CD4-positive, alpha-beta T cell (primary cell): ENCODE measurements at places on chromosomes 11 and 22. TPM values are rescaled to one million over a fixed set of nuclear protein-coding genes. Genes with fewer than 3 reads are reported as not detected.
A peak's percentile ranks its signal among the peaks of the same experiment; 100 is the strongest.

Gene ZP1
- 0.20 TPM for total RNA-seq

DNA sequence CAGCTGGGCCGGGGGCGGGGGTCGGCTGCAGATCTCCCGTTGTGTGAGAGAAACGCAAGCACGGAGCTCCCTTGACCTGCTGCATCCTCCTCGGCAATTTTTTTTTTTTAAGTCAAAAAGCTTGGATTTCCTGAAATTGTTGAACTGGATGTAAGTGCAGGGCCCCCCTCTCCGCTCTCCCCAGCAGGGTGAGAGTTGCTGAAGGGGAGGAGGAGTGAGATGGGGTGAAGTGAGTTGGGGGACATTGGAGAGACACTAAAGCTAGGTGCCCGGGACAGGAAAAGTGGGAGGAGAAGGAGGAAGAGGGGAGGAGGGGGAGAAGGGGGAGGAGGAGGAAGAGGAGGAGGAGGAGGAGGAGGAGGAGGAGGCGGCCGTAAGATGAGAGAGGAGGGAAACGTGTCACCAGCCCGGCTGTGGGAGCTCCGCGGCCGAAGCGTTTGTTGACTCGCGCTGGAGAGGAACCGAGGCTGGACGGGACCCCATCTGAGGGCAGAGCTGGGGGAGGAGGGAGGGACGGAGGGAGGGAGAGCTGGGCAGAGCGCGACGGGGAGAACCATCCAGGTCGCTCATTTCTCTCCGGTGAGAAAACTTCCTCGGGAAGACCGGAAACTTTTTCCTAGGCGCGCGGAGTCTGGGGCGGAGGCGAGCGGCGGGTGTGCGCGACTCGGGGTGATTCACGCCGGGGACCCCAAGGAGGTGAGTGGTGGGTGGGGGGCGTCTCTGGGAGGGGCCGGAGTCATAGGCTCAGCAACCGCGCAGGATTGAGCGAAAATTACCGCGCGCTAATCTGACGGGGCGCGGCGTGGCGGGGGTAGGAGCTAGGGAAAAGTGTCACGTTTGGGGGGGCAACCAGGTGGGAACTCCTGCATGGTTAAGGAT is 80.2 kb downstream of the PRR5L start:
- H3K27me3 ChIP-seq, result peaks cover 28% of the 10 kb centered on the region
- H3K4me3 ChIP-seq, result peak overlapping the region; percentile 78
- DNase-seq, result no peak
- H3K27ac ChIP-seq, result peak overlapping the region; percentile 23
- H3K4me1 ChIP-seq, result peaks cover 34% of the 10 kb centered on the region

DNA sequence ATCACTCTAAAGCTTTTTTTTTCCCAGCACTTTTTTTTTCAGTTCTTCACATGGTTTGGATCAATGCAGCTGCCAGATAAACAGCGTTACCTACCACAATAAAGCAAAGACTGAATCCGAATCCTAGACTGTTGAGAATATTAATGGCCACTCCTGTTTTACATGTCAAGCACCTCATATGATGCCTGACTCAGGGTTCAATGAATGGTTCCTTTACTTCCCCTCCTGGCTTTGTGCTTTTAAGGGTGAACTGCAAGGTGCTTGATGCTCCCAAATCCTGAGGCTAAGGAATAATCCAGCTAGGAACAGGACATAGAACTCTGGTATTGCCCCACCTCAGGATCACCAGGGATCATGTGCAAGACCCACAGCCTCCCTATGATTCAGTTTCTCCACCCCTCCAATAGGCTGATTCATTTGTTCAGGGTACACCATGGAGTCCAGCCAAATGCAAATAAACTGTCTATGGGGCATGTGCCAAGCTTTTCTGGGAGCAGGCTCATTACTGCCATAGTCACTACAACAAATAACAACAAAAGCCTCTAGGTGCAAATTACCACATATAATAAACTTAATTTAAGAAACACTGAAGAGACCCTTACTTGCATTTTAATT is 104.3 kb downstream of the GAB2 start:
- no peak overlapping the region for H3K27ac ChIP-seq
- H3K4me1 ChIP-seq, result no peaks in the 10 kb centered on the region
- H3K27me3 ChIP-seq, result no peaks in the 10 kb centered on the region
- no peaks in the 10 kb centered on the region for H3K36me3 ChIP-seq

GRCh38 chr11:4191031-4191571 is 96.5 kb downstream of the RRM1 start:
- H3K27me3 ChIP-seq, result no peaks in the 10 kb centered on the region
- no peak overlapping the region for H3K27ac ChIP-seq
- H3K36me3 ChIP-seq, result no peaks in the 10 kb centered on the region

Gene APOBEC3H
- total RNA-seq, result 0.67 TPM

GRCh38 chr22:44359496-44360110 is 46.9 kb upstream of the SHISAL1 start:
- no peaks in the 10 kb centered on the region for H3K4me1 ChIP-seq
- H3K36me3 ChIP-seq, result no peaks in the 10 kb centered on the region
- H3K4me3 ChIP-seq, result no peak overlapping the region
- H3K27me3 ChIP-seq, result peaks cover 8% of the 10 kb centered on the region
- H3K27ac ChIP-seq, result no peak overlapping the region
- DNase-seq, result no peak

GRCh38 chr11:32881286-32881685 is 11.3 kb upstream of the QSER1 start:
- H3K36me3 ChIP-seq, result no peaks in the 10 kb centered on the region
- no peaks in the 10 kb centered on the region for H3K27me3 ChIP-seq
- no peaks in the 10 kb centered on the region for H3K4me1 ChIP-seq

DNA sequence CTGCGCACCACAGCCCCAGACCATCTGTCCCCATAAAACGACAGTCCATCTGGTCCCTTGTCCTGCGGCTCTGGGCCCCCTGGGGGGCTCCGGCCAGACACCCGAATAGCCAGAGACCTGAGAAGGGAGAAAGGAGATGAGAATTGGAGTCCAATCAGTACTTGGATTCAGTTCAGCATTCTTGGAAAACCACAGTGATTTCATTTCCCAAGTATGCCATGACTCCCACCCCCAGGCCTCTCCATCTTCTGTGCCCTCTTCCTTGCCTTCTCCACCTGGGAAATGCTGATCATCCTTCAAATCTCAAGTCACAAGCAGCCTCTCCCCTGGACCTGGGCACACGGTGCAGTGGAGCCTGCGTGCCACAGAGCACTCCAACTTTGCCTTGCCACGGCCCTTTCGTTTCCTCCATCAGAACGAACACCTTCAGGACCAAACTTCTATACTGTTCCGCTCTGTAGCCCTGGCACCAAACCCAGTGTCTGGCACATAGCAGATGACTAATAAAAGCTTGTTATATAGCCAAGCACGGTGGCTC is 10.9 kb upstream of the MFNG start:
- H3K36me3 ChIP-seq, result no peaks in the 10 kb centered on the region
- no peak overlapping the region for H3K4me3 ChIP-seq
- peaks cover 37% of the 10 kb centered on the region for H3K4me1 ChIP-seq
- no peak for DNase-seq

Gene MUC15
- not detected for total RNA-seq

DNA sequence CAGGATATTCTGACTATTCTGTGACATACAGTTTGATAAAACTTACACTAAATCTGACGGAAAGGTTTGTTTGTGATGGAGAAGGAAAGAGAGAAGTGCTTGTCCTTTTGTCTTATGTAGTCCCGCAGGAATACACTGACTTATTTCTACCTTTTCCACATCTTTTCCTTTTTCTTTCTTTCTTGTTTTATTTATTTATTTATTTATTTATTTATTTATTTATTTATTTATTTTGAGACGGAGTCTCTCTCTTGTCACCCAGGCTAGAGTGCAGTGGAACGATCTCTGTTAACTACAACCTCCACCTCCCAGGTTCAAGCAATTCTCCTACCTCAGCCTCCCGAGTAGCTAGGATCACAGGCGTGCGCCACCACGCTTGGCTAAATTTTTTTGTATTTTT is 31.0 kb upstream of the OR10G7 start:
- peaks cover 14% of the 10 kb centered on the region for H3K4me1 ChIP-seq
- DNase-seq, result no peak
- no peak overlapping the region for H3K27ac ChIP-seq
- H3K4me3 ChIP-seq, result no peak overlapping the region

Gene APOA5
- not detected for total RNA-seq

- H3K36me3 ChIP-seq, result no peaks in the 10 kb centered on the region
- no peak overlapping the region for H3K4me3 ChIP-seq
- no peaks in the 10 kb centered on the region for H3K27me3 ChIP-seq
- H3K27ac ChIP-seq, result no peak overlapping the region
- DNase-seq, result no peak
Observed at GRCh38 chr22:42770941-42771647, 50.4 kb upstream of the A4GALT start.

GRCh38 chr11:122981388-122982264 is at the start of gene BSX:
TSS of gene BSX (minus strand) at chr11:122981834. CDS start at chr11:122981671, 163 bp downstream.
- H3K27me3 ChIP-seq, result peaks cover 97% of the 10 kb centered on the region
- no peak within 1 kb of the TSS for H3K27ac ChIP-seq
- DNase-seq, result peak; percentile 41
- no peaks in the 10 kb centered on the region for H3K36me3 ChIP-seq
- H3K4me3 ChIP-seq, result no peak within 1 kb of the TSS

- no peak for DNase-seq
- no peak overlapping the region for H3K27ac ChIP-seq
- H3K4me3 ChIP-seq, result no peak overlapping the region
- no peaks in the 10 kb centered on the region for H3K4me1 ChIP-seq
- H3K27me3 ChIP-seq, result no peaks in the 10 kb centered on the region
Observed at GRCh38 chr11:17985517-17985916, 27.3 kb downstream of the SERGEF start.

DNA sequence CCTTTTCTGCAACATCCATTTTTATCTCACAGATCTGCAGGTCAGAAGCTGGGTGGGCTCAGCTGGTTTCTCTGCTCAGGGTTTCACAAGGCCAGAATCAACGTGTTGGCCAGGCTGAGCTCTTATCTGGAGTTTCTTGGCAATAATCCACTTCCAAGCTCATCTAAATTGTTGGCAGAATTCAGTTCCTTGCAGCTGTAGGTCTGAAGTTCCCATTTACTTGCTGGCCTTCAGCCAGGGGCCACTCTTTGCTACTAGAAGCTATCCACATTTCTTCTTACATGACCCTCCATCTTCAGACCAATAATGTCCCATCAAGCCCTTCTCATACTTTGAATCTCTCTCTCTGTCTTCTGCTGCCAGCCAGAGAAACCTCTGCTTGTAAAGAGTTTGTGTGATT is 103.5 kb downstream of the WNT11 start:
- H3K27ac ChIP-seq, result no peak overlapping the region
- H3K27me3 ChIP-seq, result no peaks in the 10 kb centered on the region
- no peaks in the 10 kb centered on the region for H3K36me3 ChIP-seq
- H3K4me3 ChIP-seq, result no peak overlapping the region
- no peaks in the 10 kb centered on the region for H3K4me1 ChIP-seq
- no peak for DNase-seq

DNA sequence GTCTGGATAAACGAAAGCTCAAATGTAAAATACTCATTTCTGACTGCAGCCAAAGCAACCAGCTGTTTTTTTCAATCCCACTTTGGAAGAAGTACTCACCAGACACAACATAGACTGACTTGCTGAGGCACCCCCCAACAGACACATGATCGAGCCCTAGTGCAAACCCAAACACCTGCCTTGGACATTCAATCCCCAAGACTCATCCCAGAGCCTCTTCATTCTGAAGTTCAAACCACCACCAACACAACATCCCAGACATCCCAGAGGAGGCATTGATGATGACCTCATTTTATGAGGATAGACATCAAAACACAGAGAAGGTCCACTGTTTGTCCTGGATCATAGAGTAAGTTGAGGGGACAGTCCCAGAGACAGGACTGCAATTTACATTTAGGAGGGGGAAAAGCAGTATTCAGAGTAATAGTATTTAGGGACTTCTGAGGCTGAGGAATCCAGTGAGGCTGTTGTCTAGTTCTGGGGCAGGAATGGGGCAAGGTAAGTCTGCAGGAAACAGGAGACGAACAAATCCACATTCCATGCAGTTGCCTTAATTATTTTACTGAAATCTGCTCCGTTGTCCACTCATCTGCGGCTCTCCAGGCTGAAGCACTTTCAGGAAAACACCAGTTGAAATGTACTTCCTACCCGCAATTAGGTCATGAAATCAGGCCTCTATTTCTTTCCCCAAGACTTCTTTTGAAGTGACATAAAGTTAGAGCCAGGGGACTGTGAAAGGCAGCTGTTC is 54.8 kb downstream of the CLPB start:
- no peaks in the 10 kb centered on the region for H3K4me1 ChIP-seq
- H3K27me3 ChIP-seq, result no peaks in the 10 kb centered on the region
- DNase-seq, result no peak
- peaks cover 10% of the 10 kb centered on the region for H3K36me3 ChIP-seq
- no peak overlapping the region for H3K4me3 ChIP-seq
- H3K27ac ChIP-seq, result no peak overlapping the region

DNA sequence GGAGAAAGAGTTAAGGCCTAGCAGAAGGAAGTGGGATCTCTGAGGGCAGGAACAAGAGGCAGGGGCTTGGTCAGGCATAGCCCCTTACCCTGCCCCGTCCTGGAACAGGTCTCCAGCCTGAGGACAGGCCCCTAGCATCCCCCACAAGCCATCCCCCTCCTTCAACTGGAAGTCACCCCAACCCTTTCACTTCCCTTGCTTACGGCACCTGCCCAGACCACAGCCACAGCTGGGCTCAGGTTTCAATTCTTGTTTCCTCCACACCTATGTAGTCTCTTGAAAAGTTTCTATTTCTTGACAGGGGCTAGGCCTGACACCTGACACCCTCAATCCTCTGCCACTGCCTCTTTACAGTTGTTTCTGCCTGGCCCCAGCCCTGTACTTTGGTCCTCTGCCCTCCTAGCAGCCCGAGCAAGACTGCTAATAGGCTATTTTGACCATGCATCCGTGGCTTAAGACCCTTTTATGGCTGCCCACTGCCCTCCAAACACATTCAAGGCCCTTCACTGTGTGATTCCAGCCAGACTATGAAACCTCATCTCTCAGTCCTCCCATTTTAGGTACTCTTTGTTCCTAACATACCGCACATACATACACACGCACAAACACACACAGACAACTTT is 10.9 kb upstream of the FCHSD2 start:
- peak overlapping the region; percentile 55 for H3K27ac ChIP-seq
- peak; percentile 29 for DNase-seq
- no peak overlapping the region for H3K4me3 ChIP-seq

- H3K4me1 ChIP-seq, result no peaks in the 10 kb centered on the region
- H3K27me3 ChIP-seq, result no peaks in the 10 kb centered on the region
- H3K36me3 ChIP-seq, result no peaks in the 10 kb centered on the region
- no peak overlapping the region for H3K4me3 ChIP-seq
- DNase-seq, result no peak
- no peak overlapping the region for H3K27ac ChIP-seq
Observed at GRCh38 chr11:18772211-18772610, 19.4 kb downstream of the PTPN5 start.

Gene P2RX3
- not detected for total RNA-seq

Gene STK33
- not detected for total RNA-seq

- no peaks in the 10 kb centered on the region for H3K4me1 ChIP-seq
- H3K27ac ChIP-seq, result no peak overlapping the region
- H3K36me3 ChIP-seq, result no peaks in the 10 kb centered on the region
- H3K27me3 ChIP-seq, result peaks cover 4% of the 10 kb centered on the region
- no peak overlapping the region for H3K4me3 ChIP-seq
Observed at GRCh38 chr11:120067438-120068113, 70.3 kb downstream of the TRIM29 start.

Gene GRIK4
- not detected for total RNA-seq

- H3K27ac ChIP-seq, result no peak overlapping the region
- no peaks in the 10 kb centered on the region for H3K4me1 ChIP-seq
- H3K36me3 ChIP-seq, result no peaks in the 10 kb centered on the region
Observed at GRCh38 chr11:15127341-15127740, 12.6 kb downstream of the INSC start.

Gene PDE2A
- total RNA-seq, result 4.5 TPM
